ENCODE measurements at places on chromosomes 2 and 18. TPM values are rescaled to one million over a fixed set of nuclear protein-coding genes. Genes with fewer than 3 reads are reported as not detected.

CDH2 gene
- 3.0 TPM for total RNA-seq

SLC16A14 gene
- total RNA-seq = 3.5 TPM

TRABD2A gene
- 1.6 TPM for total RNA-seq

HOXD1 gene
- total RNA-seq = 0.09 TPM

PKP4 gene
- total RNA-seq = 22.5 TPM

OTOS gene
- 0.38 TPM for total RNA-seq

TMEM17 gene
- total RNA-seq = 1.0 TPM

THOC1 gene
- total RNA-seq = 45.3 TPM

TXNDC2 gene
- not detected for total RNA-seq
